ENCODE measurements at places on chromosomes 1 and 21. TPM values are rescaled to one million over a fixed set of nuclear protein-coding genes. Genes with fewer than 3 reads are reported as not detected.
A peak's percentile ranks its signal among the peaks of the same experiment; 100 is the strongest.

The PIGV gene
- total RNA-seq: 2.9 TPM

DNA sequence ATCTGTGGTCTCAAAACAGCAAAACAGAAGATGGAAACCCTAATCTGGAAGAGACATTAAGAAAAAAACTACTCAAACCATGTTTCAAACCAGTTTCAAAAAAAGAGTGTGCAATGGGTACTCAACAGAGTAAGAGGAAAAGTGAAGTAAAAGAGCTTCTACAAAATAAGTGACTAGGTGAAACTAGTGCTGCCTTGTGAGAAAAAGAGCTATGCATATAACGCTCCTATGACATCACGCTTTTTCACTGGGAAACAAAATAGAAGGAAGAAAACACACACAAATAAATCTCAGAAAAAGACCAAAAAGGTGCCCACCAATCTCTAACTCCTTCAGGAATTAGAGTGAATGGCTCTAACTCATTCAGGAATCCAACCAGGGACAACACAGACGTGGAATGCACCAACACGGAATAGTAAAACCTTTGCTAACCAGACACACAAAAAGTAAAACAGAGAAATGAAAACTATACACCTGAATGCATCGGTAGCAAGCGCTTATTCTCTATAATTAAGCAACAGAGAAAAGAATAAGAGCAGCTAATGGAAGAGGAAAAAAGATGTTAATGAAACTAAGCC lies 1.3 kb downstream of the FOXJ3 start:
- DNase-seq: no peak

GRCh38 chr1:181430015-181430885 lies 53.1 kb upstream of the CACNA1E start:
- DNase-seq: no peak

DNA sequence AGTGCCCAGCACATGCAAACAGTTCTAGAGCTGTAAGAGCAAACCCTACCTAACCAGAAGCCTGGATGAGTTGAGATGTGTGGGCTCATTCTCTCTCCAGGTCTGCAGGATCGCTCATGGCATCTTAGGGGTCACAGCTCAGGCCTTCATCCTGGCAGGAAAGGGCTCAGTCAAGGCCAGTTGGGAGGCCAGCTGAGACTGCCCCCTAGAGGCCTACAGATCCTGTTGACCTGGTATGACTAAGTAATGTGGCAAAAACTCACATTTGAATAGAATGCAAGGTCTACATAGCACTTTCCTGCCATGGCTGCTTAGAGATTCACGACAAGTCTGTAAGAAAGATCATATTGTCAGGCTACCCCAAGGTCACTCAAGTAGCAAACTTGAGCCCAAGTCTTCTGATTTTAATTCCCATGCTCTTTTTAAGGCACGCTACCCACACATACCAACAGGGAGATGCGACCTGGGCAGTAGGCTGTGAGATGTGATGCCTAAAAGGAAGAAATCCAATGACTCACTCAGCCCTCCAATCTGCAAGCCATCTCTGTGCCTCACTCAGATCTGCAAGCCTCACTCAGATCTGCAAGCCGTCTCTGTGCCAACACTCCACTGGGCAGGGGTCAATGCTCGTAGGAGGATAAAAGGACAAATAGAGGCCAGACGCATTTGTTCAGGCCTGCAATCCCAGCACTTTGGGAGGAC lies 5.1 kb upstream of the CAPN8 start:
- peak; percentile 25 for DNase-seq

- DNase-seq: no peak
Measured at GRCh38 chr1:116306102-116306501, 66.9 kb upstream of the ATP1A1 start.

- DNase-seq: no peak
Measured at GRCh38 chr1:85290826-85291225, 14.4 kb upstream of the BCL10 start.

GRCh38 chr21:37700641-37701202 lies 215.5 kb downstream of the KCNJ6 start:
- DNase-seq: no peak

- no peak for DNase-seq
Measured at GRCh38 chr1:37849480-37849879, 9.9 kb downstream of the MTF1 start.

The TP73 gene
- total RNA-seq: not detected

GRCh38 chr1:210920716-210921694 lies 212.9 kb downstream of the KCNH1 start:
- DNase-seq: no peak

GRCh38 chr1:156499842-156500542 lies 583 bp downstream of the MEF2D start:
- DNase-seq: peak; percentile 86

GRCh38 chr1:211581526-211581925 lies 2.6 kb upstream of the SLC30A1 start:
- peak; percentile 59 for DNase-seq

DNA sequence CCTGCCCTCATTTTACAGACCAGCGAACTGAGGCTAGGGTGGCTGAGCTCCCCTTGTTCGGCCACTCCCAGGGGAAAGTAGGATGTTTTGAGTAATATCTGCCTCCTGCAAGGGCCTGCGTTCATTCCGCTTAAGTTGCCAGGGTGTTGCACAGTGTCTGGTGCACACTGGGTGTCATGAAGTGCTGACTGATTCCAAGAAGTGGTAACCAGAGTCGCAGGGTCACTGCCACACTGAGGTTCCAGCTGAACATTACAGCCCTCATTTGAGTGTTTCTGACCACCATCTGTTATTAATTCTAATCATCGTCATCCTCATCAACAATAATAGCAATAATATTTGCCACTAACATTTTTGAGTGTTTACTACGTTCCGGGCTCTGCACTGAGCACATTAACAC lies 250.6 kb downstream of the KAZN start:
- DNase-seq: no peak

The ACTA1 gene
- 35,934 TPM for total RNA-seq

The FMO3 gene
- 2.8 TPM for total RNA-seq

The FLG2 gene
- total RNA-seq: not detected

DNA sequence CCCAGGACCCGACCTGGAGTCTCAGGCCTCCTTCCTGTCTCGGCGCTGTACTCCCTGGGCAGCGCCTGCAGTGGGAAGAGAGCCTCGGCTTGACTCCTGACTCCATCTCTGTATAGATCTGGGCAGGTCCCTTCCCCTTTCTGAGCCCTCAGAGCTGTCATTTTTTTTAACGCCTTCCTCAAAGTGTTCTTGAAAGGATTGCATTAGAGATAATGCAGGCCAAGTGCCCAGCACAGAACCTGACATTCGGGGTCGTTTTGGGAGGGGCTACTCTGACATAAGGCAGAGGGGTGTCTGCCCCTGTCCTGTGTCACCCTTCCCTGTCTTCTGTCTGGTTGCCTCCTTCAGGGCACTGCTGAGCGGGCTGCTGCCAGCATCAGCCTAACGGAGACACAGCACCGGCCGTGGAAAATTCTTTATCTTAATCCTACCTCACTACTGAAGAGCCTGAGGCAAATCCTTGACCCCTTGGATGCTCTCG lies 271.6 kb downstream of the TRABD2B start:
- DNase-seq: no peak

GRCh38 chr1:203584035-203584434 lies 42.6 kb upstream of the ATP2B4 start:
- DNase-seq: no peak

- DNase-seq: no peak
Measured at GRCh38 chr1:42340093-42340492, 5.1 kb upstream of the FOXJ3 start.

The BEST4 gene
- total RNA-seq: not detected

The LRRC53 gene
- not detected for total RNA-seq

The S100A12 gene
- 2.2 TPM for total RNA-seq

The PTCH2 gene
- total RNA-seq: 0.18 TPM

- DNase-seq: no peak
Measured at GRCh38 chr1:227780101-227781044, 35.1 kb upstream of the PRSS38 start.

DNA sequence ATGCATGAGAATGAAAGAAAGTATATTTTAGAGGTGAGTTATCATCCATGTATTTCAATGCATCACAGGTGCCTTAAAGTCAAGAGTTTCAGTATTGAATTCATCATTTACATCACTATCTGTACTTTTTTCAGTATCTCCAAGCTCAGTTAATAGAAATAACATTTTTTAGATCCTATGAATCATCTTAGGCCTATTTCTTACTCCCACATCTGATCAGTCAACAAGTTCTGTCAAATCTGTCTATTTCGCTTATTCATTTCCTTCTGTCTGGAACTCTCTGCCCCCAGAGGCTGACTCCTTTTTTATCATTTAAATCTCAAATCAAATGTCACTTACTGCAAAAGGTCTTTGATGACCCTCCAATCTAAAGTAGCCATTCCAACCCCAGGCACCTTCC lies 295.2 kb downstream of the LRRC7 start:
- no peak for DNase-seq

DNA sequence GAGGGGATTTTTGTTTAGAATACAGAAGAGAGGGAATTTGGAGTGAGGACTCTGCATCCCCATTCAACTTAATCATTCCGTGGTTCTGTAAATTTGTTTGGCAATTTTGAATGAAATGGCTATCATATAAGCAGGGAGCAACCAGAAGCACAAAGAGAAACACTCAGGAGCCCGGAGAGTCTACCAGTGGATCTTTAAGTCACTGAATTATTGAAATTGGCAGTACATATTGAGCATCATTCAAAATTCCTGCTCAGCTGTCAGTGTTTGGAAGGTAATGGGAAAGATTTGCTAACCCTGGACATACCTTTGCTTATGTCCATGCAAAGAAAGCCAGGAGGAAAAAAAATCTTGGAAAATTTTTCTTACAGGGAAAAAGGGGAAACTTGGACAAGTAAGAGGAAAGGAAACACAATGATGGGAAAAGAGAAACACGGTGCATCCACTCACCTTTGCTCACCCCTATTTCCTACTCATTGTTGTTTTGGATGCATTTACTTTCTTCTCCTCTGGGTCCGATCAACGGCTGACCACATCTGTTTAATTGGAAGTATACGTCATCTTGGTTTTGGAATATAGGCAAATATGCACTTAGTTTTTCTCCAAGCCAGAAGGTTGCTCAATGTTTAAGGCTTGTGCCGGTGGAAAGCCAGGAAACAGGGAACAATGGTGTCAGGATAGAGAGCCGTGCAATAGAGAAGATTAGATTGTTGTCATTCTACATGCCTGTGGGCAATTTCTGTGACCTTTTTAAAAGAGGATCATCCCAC lies 243.0 kb upstream of the LYPLAL1 start:
- DNase-seq: no peak
